Stimulated activated CD4-positive, alpha-beta T cell treated with anti-CD3 and anti-CD28 coated beads, Interleukin-15, amount 100 ng/mL, for 24 hours (primary cell): ENCODE measurements at places on chromosomes 6 and 20.

DNA sequence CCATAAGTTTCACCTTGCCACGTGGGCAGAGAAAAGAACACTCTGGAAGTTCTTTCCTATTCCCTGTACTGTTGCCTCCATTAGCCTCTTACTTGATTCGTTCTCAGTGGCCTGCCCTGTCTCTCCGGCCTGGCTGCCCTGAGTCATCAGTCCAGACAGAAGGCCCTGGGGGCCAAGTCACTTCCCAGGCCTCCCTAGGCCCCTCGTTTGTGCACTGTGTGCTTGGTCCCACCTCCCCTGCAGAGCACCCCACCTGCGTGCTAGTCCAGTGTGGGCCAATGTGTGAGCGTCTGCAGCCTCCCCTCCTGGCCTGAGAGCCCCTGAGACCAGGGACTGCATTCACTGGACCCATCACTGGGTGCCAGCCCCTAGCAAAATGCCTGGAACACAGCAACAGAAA lies 191.2 kb upstream of the RREB1 start:
- DNase-seq: no peak

GRCh38 chr6:80151635-80152034 lies 45.2 kb downstream of the BCKDHB start:
- no peak for DNase-seq

DNA sequence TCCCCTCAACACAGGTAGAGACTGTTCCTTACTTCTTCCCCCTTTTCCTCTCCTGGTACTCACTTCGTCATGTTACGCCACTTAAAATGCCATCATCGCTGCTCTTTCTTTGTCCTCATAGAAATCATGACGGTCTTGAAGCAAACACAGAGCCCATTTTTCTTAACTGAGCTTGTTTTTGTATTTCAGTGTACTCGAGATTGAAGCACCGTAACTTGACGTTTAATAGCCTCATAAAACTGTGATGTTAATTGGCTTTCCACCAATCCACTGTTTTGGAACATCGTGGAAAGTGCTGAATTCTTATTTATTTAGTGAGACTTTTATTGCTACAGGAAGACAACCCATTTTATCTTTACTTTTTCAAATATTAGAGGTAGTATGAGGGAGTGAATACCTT lies 38.7 kb downstream of the DUSP22 start:
- no peak for DNase-seq

DNA sequence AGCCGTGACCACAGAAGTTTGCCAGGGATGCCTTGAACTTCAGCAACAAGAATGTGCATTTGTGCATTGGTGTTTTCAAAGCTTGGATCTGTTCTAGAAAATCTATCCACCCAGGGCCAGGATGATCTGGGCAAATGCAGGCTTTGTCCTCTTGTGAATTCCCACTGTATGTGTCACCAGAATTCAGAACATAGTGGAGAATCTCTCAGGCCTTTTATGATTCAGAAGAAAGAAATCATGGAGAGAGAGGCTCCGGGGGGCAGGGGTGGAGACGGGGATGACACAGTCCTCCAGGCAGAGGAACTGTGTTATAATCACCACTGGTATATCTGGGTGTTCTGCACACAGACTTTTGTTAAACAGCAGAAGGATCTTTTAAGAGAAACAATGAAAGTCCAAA lies 304.1 kb downstream of the CDH4 start:
- DNase-seq: no peak
